ENCODE measurements at places on chromosomes 13 and 19.

DNA sequence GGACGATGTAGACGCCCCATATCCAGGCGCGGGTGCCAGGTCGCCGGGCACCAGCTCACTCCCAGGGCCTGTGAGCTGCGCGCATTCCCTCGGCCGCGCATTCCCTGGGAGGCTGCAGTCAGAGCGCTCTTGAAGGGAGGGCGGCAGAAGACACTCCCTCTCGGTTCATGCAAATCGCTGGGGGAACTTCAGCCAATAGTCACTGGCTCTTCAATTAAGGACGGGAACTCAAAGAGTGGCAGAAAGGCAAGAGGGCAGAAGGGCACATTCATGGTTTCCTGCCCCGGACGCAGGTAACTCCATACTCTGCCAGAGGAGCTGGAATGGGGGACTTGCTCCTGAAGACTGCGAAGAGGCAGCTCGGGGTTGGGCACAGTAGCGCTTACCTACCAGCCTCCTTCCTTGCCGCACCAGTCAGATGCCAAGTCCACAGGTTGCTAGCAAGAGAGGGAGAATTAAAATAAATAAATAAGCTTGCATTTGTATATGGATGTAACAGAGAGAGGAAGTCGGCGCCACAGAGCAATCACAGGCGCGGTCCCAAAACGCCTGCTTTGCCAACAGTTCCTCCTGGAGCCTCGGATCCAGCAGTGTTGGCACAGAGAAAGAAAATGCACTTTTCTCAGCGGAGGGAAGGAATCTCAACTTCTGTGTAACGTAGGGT is 459 bp downstream of the PCDH20 start:
- no peak for DNase-seq

- DNase-seq, result no peak
Measured at GRCh38 chr19:33752018-33752800, 44.5 kb upstream of the KCTD15 start.

DNA sequence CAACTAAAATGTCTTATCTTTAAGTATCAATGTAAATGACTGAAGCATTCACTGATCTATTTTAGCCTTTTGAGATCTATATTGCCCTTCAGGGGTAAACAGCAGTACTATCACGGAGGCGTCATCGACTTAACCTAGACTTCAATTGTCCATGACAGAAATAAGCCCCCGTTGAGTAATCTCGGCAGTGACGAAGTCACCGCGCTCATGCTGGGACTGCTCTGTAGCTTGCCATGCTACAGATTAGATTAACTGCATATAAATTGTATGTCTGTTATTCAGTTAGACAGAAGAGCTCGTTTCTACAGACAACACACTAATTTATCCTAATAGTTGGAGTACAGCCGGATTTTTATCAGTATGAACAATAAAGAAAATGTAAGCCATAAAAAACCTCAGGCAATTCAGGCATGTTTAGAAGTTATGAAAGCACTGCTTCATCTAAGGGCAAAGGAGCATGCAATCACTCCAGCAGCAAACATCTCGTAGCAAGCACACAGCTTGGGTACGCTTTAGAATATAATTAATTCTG is 56.6 kb downstream of the TUBGCP3 start:
- DNase-seq, result no peak

GRCh38 chr13:38998739-38999138 is 8.1 kb upstream of the STOML3 start:
- DNase-seq, result no peak

- DNase-seq, result no peak
Measured at GRCh38 chr13:110525328-110526319, 35.9 kb downstream of the RAB20 start.

DNA sequence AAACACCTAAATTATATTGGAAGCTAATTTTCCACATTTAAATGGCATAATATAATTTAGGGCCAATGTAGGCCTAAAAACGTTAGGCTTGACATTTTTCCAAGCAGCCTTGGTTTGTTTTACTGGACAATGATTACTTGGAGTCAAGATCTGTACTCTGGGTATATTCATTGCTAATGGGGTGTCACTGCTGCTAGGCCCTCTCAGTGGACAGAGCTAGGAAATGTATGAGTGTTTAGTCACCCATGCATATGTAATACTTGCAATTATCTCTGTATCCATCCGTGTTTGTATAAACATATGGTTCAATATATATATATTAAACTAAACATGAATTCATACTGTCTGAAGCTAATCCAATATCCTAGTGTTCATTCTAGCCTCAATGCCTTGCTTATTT is 598.1 kb downstream of the DCT start:
- no peak for DNase-seq

DNA sequence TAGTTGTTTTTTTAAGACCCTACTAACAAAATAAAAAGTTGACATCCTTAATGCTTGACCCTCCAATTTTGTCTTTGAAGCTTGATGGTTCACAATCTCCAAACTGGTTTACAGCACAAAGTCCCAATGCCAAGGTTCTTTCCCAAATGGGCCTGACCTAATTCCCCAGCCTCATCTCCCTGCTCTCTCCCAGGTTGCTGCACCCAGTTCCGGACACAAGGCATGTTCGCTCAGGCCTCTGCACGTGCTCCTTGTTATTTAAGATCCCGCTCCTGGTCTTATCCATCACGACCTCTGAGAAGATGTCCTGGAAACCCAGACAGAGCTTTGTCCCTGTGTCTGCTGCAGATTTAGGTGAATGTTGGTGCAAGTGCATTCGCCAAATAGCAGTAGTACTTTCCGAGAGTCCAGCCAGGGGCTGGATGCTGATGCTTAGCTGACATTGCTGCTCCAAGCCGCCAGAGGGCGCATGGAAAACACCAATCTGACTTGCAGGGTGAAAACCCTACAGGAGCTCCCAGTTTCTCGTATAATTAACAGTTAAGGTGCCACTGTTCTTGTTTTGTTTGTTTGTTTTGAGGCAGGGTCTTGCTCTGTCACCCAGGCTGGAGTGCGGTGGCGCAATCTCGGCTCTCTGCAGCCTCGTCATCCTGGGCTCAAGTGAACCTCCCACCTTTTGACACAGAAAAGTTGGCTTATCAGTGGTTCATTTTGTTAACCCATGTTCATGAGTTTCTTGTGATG is 18.5 kb downstream of the LYPD3 start:
- peak; percentile 63 for DNase-seq

GRCh38 chr13:112956571-112957294 is 12.3 kb upstream of the MCF2L start:
- DNase-seq, result no peak

DNA sequence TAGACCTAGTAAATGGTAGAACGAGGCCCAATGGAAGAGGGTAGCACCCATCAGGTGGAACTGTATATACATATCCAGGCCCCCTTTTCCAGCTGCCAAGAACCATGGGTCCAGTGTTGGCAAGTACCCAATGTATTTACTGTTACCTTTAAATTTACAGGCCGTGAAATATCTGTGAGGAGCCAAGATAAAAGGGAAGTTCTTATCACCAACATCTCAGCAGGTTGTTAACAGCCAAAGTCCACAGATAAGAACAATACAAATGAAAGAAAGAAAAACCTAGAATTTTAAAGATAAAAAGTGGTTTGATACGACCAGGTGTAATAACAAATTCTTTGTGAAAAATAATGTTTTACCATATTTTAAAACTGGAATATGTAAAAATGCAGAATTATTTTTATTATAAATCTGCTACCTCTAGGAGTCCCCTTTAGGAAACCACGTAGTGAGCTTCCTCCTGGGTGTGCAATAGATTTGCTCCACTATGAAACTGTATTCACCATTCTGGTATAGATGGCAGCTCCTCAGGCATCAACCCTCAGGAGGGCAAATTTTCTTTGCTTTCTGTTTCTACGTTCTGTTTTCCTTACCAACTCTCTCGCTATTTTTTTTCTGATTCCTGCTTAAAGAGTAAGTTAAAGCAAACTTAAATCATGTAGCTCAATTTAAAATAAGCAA is 292.2 kb upstream of the SLC10A2 start:
- DNase-seq, result no peak

DNA sequence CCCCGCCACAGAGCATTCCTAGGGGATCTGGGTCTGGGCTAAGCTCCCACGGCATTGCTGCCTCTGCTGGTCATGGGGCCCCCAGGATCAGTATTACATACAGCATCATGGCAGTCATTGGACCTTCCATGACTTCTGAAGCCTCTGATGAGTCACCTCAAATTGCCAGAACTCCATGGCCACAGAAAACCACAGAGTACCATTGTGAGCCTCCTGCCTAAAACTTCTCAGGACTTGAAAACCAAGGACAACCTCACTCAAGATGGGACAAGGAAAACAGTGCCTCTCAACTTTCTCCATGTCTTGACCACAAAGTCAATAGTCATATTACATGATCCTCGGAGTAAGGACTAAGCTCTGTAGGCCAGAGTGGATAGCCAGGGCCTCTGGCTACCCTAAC is 306.0 kb downstream of the GPC5 start:
- DNase-seq, result no peak

DNA sequence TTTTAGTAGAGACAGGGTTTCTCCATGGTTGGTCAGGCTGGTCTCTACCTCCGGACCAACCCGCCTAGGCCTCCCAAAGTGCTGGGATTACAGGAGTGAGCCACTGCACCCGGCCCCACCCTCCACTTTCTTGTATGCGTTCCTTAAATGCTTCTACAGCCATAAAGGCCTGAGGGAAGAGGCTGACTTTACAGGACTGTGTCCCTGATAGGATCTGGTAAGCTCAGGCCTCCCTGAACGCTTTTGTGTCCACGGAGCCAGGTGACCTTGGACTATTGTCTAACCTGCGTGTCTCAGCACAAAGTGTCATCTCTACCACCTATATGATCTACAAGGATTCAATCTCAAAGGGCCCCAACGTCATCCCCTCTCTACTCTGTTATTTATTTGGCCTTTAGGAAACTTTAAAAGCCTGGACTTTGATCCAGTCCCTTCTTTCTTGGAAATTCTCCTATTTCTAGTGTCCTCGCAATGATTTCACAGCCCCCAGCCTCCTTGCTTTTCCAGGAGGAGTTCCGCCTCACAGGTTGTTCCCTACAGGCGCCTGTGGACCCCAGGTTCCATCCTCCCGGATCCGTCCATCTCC is 701 bp downstream of the ZNF552 start:
- DNase-seq, result no peak

GRCh38 chr19:4737955-4738600 is 14.4 kb upstream of the DPP9 start:
- DNase-seq, result no peak

Data from stimulated activated CD4-positive, alpha-beta T cell treated with anti-CD3 and anti-CD28 coated beads, TNF-alpha, amount 100 ng/mL, for 4 hours (primary cell).